ENCODE measurements at places on chromosomes 2 and 18.

GRCh38 chr2:237972211-237972610 is 5.4 kb downstream of the UBE2F start:
- no peak for DNase-seq

DNA sequence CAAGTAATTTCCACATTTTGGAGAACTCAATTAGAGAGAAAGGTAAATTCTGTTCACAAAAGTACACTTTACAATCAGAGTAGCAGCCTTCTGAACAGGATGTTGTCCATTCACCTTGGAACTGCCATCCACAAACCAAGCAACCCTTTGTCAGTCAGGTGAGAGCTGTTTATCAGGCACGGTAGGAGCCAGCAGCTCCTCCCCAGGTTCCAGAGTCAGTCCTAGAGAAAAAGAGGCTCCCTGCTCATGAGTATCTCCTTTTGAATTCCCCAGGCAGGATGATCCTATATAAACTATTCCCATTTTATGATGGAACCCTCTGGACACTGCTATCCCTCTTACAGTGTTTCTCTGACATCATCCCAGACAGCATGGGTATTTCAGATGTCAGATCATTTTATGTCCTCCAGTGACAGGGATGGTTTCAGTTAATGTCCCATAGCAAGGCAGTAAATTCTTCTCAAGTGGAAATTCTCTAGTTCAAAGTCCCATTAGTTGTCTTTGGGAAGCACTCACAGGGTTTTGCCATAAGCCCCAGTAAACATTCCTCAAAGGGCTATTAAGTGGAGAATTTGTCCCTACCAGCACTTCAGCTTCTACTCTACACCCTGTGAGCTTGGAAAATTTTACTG is 34.5 kb upstream of the CSRNP3 start:
- DNase-seq: no peak

GRCh38 chr18:37341473-37342086 is 224.0 kb downstream of the CELF4 start:
- no peak for DNase-seq

DNA sequence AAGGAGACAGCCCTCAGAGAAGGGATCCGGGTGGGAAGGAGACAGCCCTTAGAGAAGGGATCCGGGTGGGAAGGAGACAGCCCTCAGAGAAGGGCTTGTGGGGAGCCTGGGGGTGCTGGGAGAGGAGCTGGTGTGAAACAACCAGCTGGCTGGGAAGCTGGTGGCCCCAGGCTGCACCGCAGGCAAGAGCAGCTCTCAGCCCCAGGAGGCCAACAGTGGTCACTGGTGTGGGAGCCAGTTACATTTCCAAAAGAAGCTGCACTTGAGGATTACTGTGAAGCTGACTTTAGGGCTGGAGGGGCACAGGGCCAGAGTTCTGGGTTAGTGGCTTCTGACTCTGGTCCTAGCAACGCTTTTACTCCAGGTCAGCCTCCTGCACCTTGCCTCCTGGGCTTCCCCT is 3.3 kb downstream of the HES6 start:
- DNase-seq: no peak
